ENCODE measurements at places on chromosomes 6 and 20.

GRCh38 chr6:299104-299980 lies 7.1 kb downstream of the DUSP22 start:
- no peak for DNase-seq

GRCh38 chr6:119333707-119334295 lies 15.8 kb downstream of the MAN1A1 start:
- DNase-seq: no peak

GRCh38 chr20:15814360-15814759 lies 758.9 kb downstream of the KIF16B start:
- DNase-seq: no peak

GRCh38 chr6:46290421-46291274 lies 119.9 kb upstream of the ENPP5 start:
- DNase-seq: no peak

GRCh38 chr6:41451039-41451438 lies 95.1 kb upstream of the FOXP4 start:
- DNase-seq: no peak

- no peak for DNase-seq
These were observed 32.1 kb downstream of the CYB5R4 start for GRCh38 chr6:83891586-83891985.

GRCh38 chr20:58233393-58233792 lies 4.9 kb upstream of the ANKRD60 start:
- no peak for DNase-seq

- DNase-seq: no peak
These were observed 1938.5 kb upstream of the DEFB115 start for GRCh38 chr20:29318871-29319461.

DNA sequence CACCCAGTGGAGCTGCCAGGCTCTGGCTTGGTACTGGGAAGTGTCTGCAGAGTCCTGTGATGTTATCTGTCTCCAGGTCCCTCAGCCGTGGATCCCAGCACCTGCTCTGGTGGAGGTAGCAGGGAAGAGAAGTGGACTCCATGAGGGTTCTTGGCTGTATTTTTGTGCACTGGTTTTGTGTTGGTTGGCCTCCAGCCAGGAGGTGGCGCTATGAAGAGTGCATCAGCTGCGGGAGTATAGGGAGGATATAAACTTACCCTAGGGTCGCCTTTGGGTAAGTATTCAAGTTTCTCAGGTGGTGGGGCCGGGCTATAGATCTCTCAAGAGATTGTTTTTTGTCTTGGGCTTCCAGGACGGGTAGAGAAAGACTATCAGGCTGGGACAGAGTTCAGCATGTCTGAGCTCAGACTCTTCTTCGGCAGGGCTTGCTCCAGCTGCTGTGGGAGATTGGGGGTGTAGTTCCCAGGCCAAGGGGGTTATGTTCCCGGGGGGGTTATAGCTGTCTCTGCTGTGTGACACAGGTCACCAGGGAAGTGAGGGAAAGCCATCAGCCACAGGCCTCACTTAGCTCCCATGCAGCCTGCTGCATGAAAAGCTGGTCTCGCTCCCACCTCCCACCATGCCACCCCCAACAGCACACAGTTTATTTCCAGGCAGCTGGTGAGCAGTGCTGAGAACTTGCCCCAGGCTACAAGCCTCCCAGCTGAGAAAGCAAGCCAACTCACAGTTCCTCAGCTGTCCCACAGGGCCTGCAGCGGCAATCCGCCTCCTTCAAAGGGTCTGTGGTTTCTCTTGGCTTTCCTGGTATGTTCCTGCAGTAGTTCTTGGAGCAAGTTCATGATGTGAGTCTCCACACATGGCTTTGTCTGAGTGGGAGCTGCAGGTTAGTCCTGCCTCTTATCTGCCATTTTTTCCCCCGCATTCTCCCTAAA lies 115.7 kb downstream of the AIG1 start:
- no peak for DNase-seq

DNA sequence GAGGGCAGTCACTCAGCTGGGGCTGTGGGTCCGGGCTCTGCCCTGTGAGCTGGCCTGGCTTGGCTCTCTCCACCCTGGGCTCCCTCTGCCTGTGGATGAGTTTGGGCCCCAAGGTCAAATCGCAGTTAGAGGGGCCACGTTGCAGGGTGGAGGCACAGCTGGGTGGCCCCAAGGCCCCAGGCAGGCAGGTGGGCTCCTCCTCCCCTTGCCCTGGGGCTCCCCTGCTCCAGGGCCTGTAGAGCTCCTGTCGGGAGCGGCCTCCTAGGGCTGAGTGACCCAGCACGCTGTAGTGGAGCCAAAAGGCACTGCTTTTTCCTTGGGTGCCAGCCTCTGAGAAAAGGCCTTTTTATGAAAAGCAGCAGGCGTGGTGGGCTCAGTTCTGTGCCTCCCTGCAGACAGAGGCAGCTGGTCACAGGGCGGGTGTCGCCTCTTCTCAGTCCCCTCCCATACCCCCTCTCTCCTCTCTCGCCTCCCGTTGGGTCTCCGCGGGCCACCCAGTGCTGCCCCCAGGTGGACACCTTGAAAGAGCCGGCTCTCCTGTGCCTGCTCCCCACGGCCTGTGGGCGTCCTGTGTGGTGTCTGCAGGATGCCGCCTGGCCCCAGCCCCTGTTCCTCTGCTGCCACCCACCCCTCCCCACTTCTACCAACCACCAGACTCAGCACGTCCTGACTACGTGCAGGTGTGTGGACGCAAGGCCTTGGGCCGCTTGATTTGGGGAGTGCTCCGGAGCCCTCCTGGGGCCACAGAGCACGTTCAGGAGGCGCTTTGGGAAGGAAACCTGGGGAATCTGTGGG lies 13.2 kb downstream of the SS18L1 start:
- DNase-seq: peak; percentile 78

DNA sequence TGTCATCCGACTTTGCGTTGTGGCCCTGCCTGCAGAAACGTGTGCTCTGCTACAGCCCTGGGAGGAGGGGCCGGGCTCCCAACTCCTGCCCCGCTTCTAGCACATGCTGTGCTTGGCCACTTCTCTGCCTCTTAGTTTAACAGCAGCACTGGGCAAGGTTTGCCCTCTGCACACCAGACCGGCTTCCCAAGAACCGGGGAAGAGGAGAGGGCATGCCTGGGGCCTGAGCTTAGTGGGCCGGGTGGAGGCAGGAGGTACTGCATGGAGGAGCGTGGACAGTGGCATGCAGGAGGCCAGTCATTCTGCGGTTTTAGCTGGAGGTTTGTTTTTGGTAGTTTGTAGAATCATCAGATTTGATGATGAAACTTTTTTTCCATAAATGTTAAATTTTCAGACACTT lies 45.5 kb downstream of the CEP43 start:
- no peak for DNase-seq

DNA sequence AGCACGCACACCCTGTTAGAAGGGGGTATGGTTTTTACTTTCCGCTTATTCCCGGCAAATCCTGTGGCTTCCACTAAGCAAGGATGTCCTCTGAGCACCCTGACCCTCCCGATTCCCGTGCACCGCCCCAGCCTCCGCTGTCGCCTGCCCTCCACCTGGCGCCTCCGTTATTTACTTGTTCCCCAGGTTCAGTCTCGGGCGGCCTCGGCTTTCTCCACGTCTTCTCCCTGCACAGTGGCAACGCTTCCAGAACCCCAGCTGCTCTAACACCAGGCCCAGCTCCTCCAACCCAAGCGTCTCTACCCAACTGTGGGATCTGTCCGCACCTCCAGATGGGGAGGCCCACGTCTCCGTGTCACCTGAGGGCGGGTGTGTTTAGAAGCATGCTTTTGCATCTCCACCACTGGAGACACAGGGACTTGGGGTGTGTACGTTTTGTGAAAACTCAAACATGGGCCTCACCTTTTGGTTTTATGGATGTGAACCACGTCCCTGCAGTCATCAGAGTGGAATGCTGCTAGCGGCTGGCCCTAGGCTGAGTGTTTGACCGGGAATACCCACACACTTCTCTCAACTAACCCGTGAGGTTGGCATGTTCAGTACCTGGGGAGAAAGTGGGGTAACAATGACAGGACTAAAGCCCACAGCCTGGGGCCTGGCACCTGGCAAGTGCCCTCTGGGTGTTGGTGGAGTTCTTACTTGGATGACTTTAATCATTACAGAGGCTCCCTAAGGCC lies 79.9 kb downstream of the THBS2 start:
- no peak for DNase-seq

- DNase-seq: no peak
These were observed 137.2 kb downstream of the CDH26 start for GRCh38 chr20:60095456-60095855.

GRCh38 chr6:18388942-18389341 lies 1.8 kb downstream of the RNF144B start:
- DNase-seq: no peak

GRCh38 chr6:129943637-129944271 lies 74.6 kb upstream of the L3MBTL3 start:
- no peak for DNase-seq

DNA sequence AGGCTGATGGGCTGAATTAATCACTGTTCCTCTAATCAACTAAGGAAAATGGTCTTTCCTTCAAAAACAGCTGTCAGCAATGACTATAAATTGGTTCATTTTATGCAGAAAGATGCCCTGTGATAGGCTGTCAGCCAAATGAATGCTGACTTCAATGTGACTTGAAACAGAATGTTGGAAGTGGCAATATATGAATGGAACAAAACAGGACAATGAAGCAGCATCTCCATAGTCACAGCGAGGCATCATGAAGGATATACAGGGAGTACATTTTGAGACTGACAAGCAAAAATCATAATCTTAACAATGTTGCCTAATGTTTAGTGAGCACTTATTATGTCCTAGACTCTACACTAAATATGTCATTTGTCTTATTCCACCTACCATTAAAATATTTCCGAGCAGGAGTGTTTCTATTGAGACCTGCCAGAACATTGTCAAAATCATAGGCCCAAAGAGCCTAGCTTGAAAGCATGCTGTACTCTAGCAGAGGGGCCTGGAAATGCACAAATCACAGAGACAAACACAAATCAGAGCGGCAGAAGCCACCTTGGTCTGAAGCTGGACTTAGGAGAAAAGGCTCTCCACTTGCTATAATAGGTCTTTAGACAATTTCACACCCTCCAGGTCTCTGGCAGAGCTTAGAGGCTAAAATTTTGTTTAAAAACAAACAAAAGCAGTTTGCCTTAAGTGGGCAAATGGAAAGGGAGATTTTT lies 63.3 kb downstream of the FAM50B start:
- no peak for DNase-seq

DNA sequence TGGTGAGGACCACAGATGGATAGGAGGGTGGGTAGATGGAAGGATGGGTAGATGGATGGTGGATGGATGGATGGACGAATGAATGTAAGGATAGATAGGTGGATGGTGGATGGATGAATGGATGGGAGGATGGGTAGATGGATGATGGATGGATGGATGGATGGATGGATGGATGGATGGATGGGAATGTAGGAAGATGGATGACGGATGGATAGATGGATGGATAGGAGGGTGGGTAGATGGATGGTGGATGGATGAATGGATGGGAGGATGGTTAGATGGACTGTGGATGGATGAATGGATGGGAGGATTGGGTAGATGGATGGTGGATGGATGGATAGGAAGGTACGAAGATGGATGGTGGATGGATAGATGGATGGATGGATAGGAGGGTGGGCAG lies 51.1 kb downstream of the BPIFB1 start:
- no peak for DNase-seq

DNA sequence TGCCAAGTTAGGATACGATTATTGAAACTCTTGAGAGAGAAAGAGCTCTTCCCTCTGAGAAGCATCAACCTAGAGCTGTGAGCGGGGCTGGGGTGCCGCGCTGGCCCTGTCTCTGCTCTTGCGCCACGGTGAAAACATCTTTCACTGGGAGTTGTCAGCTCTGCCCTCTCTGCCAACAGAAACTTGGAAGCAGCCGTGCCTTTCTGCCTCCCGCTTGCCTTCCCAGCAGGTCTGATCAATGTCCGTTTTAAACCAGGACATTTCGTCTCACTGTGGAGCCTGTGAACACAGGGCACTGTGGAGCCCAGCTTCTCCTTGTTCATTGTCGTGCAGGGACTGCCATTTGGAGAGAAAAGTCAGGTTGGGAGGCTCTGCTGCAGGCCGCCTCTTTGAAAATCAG lies 249.2 kb upstream of the PMEPA1 start:
- DNase-seq: no peak

DNA sequence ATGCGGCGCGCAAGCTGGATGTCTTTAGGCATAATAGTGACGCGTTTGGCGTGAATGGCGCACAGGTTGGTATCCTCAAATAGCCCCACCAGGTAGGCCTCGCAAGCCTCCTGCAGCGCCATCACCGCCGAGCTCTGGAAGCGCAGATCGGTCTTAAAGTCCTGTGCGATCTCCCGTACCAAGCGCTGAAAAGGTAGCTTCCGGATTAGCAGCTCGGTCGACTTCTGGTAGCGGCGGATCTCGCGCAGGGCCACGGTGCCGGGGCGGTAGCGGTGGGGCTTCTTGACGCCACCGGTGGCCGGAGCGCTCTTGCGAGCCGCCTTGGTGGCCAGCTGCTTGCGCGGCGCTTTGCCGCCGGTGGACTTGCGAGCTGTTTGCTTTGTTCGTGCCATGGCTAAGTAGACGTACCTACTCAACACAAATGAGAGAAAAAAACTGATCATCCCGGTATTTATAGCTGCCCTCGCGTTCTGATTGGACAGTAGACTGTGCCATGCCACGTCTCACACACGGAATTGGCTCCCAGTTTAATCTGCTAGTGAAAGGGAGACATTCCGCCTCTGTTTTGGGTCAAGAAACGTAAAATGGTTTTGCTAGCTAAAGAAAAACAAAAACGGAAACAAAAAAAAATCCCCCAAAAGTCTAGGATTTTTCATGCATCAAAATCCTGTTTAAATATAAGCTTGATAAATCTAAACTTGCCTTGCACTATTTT lies 40.1 kb downstream of the OR2B2 start:
- DNase-seq: peak; percentile 72

DNA sequence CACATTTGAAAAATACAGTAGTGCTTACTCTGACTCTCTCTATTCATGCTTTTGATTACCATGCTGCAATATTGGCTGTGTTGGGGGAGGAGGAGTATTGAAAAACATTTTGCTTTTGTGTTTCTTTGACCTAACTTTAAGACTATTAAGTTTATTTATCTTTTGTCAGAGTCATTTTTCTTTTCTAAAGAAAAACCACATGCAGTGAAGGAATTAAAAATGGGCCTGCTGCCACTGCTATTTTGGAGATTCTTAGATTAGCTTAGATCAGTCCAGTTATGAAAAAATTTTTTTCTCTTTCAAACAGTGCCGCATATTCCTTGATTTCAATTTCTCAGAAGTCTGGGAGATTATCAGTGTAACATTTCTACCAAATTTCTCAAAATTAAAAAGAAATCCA lies 36.1 kb downstream of the BCKDHB start:
- no peak for DNase-seq

DNA sequence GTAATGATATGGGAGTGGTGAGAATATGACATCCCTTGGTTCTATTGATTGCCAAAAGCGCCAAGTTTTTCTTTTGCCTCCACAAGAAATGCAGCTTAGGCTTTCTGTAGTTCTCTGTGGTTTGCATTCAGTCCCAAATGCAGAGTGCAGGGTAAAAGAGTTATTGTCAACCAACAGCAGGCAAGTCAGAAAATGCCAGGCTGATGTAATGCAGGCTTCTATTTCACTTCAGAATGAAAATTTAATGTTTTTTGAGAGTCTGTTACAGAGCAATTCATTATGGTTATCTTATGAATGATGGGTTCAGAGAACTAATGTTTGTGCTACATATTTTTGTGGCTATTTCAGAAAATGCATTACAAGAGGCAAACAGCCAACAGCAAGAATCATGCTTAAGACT lies 293.5 kb downstream of the CENPW start:
- no peak for DNase-seq
